ENCODE measurements at places on chromosomes 2 and 18. TPM values are rescaled to one million over a fixed set of nuclear protein-coding genes. Genes with fewer than 3 reads are reported as not detected.

Gene IL1RL2
- 2.2 TPM for total RNA-seq

Gene LINC00305
- total RNA-seq: not detected

Gene TNFRSF11A
- total RNA-seq: 0.21 TPM

Gene IL36A
- total RNA-seq: 3.0 TPM

Gene ZNF892
- 7.2 TPM for total RNA-seq

Gene PDE1A
- total RNA-seq: 0.64 TPM

Gene IL1R1
- 4.8 TPM for total RNA-seq

Gene DPYSL5
- total RNA-seq: not detected

Gene CNTNAP5
- total RNA-seq: not detected

Gene CTAGE1
- not detected for total RNA-seq

Gene RALBP1
- 79.3 TPM for total RNA-seq

Gene SCN9A
- 2.4 TPM for total RNA-seq

Gene AMER3
- total RNA-seq: not detected

Gene HOXD8
- total RNA-seq: 1.7 TPM

Gene MOGAT1
- not detected for total RNA-seq

Gene ITGB1BP1
- 22.2 TPM for total RNA-seq

Gene HNMT
- total RNA-seq: 3.4 TPM
